ENCODE measurements at places on chromosomes 5 and 9.

- no peak for DNase-seq
Measured at GRCh38 chr5:6478793-6479192, 30.1 kb downstream of the UBE2QL1 start.

DNA sequence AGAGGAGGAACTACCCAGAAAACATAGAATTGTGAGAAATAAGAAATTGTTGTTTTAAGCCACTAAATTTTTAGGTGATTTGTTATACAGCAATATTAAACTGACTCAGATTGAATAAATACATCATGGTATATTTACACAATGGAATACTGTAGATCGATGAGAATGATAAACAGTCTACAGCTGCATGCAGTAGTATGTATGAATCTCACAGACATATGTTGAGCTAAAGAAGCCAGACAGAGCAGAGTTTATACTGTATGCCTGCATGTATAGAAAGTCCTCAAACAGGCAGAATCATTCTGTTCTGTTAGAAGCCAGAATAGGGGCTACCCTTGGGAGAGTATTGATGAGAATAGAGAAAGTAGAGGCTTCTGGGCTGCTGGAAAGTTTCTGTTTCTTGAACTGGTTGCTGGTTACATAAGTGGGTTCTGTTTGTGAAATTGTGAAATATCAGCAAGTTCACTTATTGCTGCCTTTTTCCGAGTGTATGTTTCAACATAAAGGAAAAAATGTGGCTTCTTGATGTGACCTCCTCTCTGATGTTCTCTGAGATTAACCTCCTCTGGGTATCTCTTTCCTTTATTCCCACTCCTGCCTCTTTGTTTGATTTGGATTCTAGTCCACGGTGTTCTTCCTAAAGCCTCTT is 9.6 kb downstream of the KIAA1958 start:
- no peak for DNase-seq

- no peak for DNase-seq
Measured at GRCh38 chr9:129773262-129774048, 20.6 kb upstream of the PTGES start.

DNA sequence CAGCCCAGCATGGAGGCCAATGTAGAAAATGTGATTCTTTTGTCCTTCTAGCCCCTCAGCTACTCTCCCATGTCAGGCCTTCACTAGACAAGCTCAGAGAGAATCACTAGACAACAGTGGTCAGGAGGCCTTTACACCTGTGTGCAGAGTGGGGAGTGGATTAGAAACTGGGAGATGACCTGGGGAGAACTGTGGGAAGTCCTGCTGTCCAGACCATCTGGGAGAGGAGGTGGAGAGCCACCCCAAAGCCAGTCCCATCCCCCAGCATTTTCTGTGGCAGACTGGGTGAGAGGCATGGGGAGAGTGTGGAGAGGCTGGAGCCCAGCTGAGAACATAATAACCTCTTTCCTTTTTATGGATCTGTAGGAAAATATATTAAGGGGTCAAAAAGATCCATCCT is 452.0 kb upstream of the DMAC1 start:
- no peak for DNase-seq

DNA sequence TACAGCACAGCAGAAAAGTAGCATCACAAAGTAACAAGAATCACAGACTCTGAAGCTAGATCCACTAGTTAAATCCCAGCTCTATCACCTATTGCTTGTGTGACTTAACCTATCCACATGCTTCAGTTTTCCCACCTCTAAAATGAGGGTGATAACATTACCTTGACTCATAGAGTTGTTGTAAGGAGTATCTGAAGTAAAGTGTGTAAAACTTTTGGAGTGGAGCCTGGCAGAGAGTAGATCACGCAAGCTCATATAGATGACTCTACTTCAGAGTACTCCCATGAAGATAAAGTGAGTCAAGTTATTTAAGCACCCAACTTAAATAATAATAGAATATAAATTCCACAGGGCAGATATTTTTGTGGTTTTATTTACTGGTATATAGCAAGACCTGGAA is 94.5 kb upstream of the FER start:
- DNase-seq, result no peak

DNA sequence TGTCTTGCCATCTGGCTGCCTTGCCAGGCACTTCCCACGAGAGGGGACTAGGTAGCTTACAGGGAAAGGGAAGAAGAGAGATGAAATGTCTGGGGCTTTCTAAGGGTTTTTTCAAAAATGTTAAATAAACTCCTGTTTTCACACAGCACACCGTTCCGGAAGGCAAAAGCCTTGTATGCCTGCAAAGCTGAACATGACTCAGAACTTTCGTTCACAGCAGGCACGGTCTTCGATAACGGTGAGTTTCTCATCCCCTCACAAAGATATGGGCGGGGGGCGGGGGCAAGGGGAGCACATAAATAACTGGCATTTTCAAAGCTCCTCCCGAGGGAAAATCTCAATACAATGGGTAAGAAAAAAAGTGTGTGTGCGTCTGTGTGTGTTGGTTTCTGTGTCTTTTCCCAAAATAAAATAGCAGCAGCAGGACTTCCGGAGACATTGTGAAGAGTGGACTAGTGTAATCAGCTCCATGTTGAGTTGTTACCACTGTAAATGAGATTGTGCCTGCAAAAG is 189.6 kb downstream of the NR3C1 start:
- DNase-seq, result no peak

DNA sequence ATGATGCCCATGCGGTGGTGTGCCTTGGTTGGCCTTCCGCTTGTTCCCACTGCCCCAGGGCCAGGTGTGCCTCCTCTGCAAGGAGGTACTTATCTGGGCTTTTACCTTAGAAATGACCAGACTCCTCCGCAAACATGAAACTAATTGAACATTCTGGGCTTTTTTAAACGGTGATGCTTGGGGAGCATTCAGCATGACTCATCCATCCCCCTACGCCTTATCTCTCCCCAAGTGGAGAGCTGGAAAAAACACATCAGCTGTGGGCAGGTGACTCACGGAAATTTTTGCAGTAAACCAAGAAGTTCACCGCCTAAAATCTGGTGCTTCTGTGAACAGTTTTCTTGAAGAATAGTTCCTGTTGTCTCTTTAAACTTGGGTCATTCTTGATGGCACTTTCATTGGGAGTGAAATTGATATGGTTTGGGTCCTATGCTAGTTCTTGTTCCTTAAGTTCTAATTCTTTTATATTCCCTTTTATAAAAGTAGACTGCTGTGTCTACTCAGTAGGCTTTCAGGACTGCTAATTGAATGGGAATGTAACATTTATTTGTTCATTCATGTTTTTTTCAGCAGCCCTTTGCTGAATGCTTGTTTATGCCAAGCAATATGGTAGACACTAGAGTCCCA is 39.6 kb downstream of the SFXN1 start:
- peak; percentile 61 for DNase-seq

DNA sequence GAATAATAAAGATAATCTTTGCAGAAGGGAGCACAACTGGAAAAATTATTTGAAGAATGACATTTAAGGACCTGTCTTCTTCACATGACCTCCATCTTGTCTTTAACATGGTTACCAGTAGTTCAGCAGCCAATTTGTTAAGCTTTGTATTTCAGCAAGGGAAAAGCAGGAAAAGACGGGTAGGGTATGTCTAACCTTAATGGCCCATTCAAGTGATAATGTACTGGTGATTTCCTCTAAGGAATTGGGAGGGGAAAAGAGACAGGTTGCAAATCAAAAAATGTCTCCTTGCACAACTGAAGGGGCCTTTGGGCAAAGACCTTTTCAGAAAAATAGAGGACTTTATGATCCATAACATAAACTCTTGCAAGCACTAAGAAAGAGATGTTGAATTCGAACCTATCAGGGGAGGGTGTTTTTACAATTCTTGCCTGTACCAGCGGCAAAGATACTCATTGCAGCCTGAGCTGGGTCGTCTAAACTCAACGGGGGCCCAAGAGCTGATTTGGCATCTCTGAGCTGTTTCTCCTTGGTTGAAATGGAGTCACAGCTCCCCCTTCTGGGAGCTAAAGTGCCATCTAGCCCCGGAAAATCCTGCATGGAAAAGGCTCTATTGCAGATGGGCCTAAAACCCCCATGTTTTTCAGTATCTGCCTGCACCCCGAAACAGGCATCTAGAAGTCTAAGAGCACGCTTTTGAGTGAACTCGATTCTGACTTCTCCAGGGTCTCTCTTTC is 3.8 kb downstream of the BRINP1 start:
- no peak for DNase-seq

DNA sequence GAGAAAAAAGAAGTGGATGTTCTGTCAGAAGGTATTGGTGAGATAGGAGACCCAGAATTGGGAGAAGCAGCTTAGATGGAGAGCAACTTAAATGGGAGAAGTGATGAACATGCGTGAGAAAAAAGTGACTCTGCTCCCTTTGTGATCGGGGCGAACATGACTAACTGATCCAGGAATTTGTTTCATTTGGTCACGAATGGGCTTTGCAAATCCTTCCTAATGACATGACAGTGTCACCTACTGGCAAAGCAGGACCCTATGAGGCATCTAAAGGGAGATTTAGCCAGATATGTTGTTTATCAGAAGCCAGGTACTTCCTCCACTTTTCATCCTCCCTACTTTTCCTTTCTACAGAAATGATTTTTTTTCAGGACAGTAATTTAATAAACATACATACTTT is 787.4 kb upstream of the RGMB start:
- no peak for DNase-seq

GRCh38 chr5:29697785-29698414 is 1495.6 kb upstream of the CDH6 start:
- no peak for DNase-seq

DNA sequence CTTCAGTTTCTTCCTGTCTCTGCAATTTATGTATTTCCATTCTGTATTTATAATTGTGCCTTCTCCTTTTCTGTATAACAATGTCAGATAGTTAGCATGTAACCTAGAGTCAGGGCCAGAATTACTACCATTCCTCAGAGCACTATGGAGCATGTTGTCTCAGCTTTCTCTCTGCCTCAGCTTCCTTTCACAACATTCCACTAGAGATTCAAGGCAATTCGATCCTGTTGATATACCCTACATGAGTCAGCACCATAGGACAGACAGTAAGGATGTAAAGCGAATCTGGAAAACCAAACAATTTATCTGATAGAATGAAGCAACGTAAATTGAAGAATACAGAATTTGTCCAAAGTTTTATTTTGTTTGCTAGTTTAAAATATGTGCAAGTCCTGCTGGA is 728.3 kb upstream of the SEMA6A start:
- DNase-seq, result no peak

- DNase-seq, result no peak
Measured at GRCh38 chr9:33379666-33380389, 22.5 kb downstream of the AQP7 start.

DNA sequence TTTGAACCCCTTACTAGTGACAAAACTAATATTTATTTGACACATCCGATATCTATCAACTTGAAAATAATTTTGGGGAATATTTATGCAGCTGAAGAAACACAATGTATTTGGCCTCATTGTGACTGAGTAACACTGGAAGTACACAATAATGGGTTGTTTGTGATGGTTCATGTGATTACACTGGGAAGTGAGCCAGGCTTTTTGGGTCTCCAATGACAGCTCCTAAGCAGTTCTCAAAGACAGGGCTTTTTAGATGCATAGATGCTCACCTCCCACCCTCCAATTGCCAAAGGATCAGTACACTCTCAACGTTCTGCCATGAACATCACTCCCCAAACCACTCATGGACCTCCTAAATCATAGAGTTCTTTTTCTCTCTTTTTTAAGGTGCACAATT is 170.0 kb downstream of the SLC24A2 start:
- no peak for DNase-seq

DNA sequence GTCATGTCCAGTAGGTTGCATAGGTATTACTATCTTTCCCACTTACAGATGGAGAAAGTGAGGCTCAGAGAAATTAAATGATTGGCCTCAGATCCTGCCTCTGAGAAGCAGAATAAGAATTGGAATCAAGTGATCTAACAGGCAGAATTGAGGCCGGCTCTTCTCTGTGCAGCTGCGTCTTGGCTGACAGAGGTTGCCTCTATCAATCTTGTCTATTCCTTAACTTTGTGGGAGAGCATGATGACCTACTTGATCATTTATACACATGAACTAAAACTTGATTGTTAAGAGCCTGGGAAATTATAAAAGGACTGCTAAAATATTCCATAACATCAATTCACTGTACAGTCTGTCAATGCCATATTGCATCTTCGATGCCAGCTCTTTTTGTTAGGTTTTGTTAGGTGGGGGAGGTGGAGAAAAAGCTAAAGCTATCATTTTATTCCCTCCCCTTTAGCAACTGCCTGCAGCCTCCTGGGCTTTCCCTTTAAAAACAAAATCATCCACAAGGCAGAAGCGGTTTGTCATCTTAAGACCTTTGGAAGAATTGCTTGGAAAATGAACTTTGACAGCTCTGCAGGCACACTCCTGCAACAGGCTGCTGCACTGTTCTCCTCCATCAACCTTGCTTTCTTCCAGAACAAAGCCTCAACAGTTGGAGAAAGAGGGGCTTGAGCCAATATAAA is 247.4 kb downstream of the SMARCA2 start:
- DNase-seq, result no peak

DNA sequence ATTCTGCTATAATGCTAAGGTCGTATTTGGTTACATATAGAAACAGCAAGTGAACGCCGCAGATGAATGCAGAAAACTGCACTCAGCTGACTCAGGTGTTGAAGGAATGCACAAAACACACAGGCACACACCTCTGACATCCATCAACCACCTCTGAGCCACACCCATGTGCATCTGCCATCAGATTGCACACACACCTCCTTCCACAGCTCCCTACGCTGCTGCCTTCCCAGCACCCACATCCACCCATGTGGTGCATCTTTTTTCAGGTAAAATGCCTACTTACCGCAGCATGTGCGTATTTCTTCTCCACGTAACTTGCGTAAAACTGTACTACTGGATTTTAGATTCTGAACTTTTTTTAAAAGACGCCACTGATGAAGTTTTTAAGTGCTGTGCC is 7.1 kb downstream of the STK10 start:
- DNase-seq, result no peak

GRCh38 chr9:93234600-93234999 is 50.7 kb downstream of the WNK2 start:
- DNase-seq, result no peak

- DNase-seq, result no peak
Measured at GRCh38 chr9:115690786-115691496, 462.6 kb upstream of the PAPPA start.

GRCh38 chr9:126228781-126229444 is 97.7 kb upstream of the MVB12B start:
- DNase-seq, result peak; percentile 50

DNA sequence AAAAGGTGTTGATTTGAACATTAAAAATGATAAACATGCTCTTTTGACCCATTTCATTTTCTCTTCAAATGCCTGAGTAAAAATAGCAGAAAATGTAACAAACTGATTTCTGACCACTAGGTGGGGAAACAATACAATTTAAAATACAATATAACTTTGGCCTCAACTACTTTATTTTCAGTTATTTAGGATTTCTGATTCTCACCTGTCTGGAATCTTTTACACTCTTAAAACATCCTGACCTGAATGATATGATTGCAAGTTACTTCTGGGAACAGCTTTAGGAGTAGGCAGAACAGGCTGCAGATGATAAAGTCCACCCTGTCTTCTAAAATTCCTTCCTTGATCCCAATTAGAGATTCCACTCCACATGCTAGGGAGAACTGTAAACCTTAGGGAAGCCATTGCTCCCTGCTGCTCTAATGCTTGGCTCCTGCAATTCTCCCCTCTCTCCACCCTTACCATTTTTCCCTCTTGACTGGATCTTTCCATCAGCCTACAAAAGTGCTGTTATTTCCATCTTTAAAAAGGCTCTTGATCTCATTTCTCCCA is 70.3 kb downstream of the FYB1 start:
- DNase-seq, result no peak

GRCh38 chr9:96150324-96151227 is 151.4 kb downstream of the HSD17B3 start:
- no peak for DNase-seq

GRCh38 chr5:135081240-135081639 is 47.2 kb upstream of the PITX1 start:
- no peak for DNase-seq

- DNase-seq, result no peak
Measured at GRCh38 chr9:3873818-3874217, 348.0 kb upstream of the RFX3 start.

Data from stimulated activated CD4-positive, alpha-beta T cell treated with anti-CD3 and anti-CD28 coated beads, Interleukin-15, amount 100 ng/mL, for 1 hour (primary cell).